T-helper 2 cell treated with Interferon-gamma antibody and Interleukin-4, amounts not matched to agents 5 μg/mL and 100 μg/mL, for 36 hours (primary cell): ENCODE measurements at places on chromosomes 2 and 18.

- peaks cover 4% of the 10 kb centered on the region for H3K36me3 ChIP-seq
- no peak for DNase-seq
These were observed 25.4 kb downstream of the TET3 start for GRCh38 chr2:74010087-74010541.

- peaks cover 2% of the 10 kb centered on the region for H3K36me3 ChIP-seq
- no peak overlapping the region for H3K4me3 ChIP-seq
- no peaks in the 10 kb centered on the region for H3K27me3 ChIP-seq
- H3K4me1 ChIP-seq, result peaks cover 17% of the 10 kb centered on the region
- DNase-seq, result no peak
These were observed 79.6 kb downstream of the LBH start for GRCh38 chr2:30310955-30311354.

DNA sequence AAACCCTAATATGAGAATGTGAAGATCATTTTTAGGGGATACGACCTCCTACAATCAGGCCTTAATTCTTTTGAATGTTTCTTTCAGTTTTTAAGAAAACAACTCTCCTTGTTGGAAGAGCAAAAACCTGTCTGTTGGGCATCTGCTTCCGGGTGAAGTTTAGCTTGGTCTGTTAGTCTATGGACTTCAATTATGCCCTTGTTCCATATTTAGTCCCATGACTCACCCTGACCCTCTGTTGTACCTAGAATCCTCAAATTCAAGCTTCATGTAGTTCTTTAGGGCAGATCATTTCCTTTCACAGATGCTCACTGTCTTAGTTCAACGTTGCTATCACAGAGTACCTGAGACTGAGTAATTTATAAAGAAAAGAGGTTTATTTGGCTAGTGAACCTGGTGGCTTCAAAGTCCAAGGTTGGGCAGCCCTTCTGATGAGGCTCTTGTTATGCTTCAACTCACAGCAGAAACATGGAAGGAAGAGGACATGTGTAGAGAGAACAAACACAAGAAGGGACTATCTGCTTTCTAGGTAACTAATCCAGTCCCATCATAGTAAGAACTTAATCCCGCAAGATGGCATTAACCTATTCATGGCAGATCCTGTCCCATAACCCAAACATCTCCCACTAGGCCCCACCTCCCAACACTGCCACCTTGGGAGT, 82.5 kb upstream of the SERPINE2 start:
- no peak overlapping the region for H3K4me3 ChIP-seq
- H3K27ac ChIP-seq, result no peak overlapping the region
- no peaks in the 10 kb centered on the region for H3K36me3 ChIP-seq
- peaks cover 16% of the 10 kb centered on the region for H3K27me3 ChIP-seq
- no peaks in the 10 kb centered on the region for H3K4me1 ChIP-seq

DNA sequence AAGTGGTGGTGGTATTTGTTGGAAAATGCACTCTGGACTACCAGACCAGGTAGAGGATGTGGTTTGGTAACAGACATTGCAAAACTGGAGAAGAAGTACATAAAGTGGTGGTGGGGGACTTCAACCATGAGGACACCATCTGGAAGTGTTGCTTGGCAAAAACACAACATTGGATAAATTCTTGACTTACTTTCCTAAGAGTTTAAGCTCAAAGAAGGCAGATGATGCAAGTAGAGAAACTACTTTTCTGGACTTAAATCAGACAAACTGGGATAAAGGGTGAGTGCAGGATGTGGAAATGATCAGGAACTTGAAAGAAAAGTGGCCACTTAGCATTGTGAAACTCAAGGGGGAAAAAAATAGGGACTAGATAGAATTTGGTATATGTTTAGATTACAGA, 487.4 kb downstream of the ZEB2 start:
- DNase-seq, result no peak
- H3K4me3 ChIP-seq, result no peak overlapping the region
- no peak overlapping the region for H3K27ac ChIP-seq
- H3K36me3 ChIP-seq, result peaks cover 2% of the 10 kb centered on the region

GRCh38 chr2:115160531-115161080, 718.2 kb downstream of the DPP10 start:
- no peak for DNase-seq
- no peak overlapping the region for H3K27ac ChIP-seq
- H3K27me3 ChIP-seq, result peaks cover 22% of the 10 kb centered on the region
- H3K4me1 ChIP-seq, result no peaks in the 10 kb centered on the region
- H3K4me3 ChIP-seq, result peak overlapping the region; percentile 9
- no peaks in the 10 kb centered on the region for H3K36me3 ChIP-seq

- no peak overlapping the region for H3K4me3 ChIP-seq
- H3K4me1 ChIP-seq, result no peaks in the 10 kb centered on the region
- no peaks in the 10 kb centered on the region for H3K27me3 ChIP-seq
- H3K27ac ChIP-seq, result no peak overlapping the region
- DNase-seq, result no peak
These were observed 166.7 kb downstream of the NRXN1 start for GRCh38 chr2:50865235-50865634.

GRCh38 chr2:88377641-88377991, 74.9 kb downstream of the FOXI3 start:
- no peaks in the 10 kb centered on the region for H3K36me3 ChIP-seq
- H3K4me3 ChIP-seq, result no peak overlapping the region
- DNase-seq, result no peak
- H3K27me3 ChIP-seq, result peaks cover 6% of the 10 kb centered on the region
- H3K4me1 ChIP-seq, result no peaks in the 10 kb centered on the region

DNA sequence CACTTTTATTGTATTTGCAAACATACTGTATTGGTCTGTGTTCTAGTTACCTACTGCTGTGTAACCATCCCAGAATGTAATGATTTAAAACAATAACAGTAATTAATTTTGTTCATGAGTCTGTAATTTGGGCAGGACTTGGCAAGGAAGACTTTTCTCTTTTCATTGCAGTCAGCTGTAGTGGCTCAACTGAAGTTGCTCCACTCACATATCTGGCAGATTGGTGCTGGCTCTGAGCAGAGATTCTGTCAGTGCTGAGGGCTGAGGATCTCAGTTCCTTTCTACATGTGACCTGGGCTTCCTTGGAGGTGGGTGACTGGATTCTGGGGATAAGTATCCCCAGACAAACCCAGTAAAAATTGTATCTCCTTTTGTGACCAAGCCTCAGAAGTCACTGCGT, 26.6 kb downstream of the PTPN4 start:
- no peak overlapping the region for H3K27ac ChIP-seq
- peaks cover 20% of the 10 kb centered on the region for H3K36me3 ChIP-seq
- H3K4me1 ChIP-seq, result no peaks in the 10 kb centered on the region
- DNase-seq, result no peak
- no peaks in the 10 kb centered on the region for H3K27me3 ChIP-seq
